Activated naive CD4-positive, alpha-beta T cell treated with anti-CD3 and anti-CD28 coated beads, Interleukin-2, amount 50 U/mL, for 16 hours (primary cell): ENCODE measurements at places on chromosomes 6 and 20.

DNA sequence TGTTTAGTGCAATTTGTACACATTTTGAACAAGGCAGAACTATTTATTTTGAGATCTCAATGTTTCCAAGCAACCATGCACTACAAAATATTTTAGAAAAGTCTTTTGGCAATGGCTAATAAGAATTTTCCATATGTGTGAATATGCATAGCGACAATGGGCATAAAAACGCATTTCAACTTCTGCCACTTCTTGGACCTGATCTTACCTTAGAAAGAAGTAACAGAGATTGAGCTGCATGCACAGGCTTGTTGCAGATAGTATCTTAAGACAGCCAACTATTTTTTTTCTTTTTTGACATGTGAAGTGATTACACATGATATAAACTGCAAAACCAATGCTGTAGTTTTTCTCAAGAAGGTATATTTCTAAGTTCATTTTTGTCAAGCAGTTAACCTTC, 210.4 kb upstream of the PHACTR1 start:
- DNase-seq = no peak

DNA sequence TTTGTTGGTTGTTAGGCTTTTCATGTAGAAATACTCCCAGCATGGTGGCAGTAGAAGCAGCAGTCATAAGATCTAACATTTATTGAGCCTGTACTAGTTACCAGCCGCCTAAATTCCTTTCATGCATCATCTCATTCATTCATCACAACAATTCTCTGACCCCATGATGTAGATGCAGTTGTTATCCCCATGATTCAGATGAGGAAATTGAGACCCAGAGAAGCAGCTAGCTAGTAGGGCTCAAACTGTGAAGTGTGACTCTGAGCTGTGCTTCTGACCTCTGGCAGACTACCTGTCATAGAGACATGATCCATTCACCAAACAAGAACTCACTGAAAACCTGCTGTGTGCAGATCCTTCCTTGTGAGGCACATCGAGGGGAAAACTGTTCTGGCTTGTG, 16.9 kb downstream of the RREB1 start:
- no peak for DNase-seq

- no peak for DNase-seq
Measured at GRCh38 chr6:142605922-142606485, 304.2 kb downstream of the ADGRG6 start.

DNA sequence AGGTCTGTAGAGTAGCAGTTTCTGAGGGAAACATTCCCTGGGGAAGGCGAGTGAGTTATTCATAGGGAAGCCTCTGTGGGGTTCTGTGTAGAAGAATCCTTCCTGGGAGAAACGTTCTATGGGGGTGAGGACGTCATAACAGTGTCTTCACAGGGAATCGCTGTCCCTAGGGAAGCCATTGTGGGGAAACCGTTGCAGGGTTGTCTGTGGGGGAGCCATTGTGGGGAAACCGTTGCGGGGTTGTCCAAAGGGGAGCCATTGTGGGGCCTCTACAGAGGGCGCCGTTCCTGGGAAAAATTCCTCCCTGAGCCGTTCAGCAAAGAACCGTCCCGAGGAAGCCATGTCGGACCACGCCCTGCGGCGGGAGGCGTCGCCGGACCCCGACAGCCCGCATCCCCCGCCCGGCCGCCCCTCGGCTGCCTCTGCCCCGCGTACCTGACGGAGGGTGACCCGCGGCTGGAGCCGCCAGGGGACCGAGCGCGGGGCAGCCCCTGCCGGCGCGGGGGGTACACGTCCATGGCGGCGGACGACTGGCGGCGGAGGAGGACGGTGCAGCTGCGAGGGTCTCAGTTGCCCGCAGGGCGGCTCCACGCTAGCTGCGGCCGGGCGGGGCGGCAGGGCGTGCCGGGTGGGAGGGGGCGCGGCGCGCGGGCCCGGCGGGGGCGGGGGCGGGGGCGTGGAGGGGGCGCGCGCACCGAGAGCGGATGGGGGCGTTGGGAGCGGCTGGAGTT, at the start of gene DNAAF9:
DNAAF9 (minus strand) TSS at position 630 of the 731 bp plus-strand sequence; CDS start at position 518, 112 bp downstream.
- DNase-seq = peak; percentile 62

GRCh38 chr6:44053106-44053756, 74.0 kb downstream of the MRPL14 start:
- no peak for DNase-seq

DNA sequence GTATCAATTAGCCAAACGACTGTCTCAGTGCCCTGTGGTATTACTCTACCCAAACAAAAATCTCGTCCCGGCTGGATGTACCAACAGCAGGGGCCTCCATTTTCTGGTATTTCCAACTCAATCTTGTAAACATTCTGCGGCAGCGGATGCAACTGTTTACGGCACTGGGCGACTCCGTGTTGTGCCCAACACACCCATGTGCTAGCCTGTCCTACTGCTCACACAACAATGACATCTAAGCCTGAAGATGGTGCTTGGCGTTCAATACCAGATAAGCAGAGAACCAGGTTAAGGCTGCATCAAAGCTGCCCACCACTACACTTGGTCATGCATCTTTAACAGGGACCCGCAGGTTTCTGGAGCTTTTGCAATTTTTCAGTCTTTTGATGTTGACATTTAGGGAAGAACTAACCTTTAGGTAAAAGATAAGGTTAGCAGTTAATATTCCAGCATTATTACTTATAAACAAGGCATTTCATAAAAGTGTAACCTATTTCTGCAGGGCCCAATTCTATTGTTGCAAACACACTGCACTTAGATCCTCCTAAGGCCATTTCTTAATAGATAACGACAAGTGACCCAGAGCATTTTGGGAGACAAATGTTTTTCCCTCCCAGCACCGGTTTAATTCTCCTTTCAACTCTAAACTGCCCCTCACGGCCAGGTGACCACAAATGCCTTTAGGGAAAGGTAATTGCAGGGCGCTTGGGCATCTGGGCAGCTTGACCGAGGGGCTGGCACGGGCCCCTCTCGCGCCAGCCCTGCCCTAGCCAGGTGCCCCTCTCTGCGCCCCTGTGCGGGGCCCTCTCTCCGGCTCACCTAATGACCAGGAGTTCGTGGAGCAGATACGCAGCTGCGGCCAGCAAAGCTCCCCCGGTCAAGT, 945 bp downstream of the FAXC start:
- no peak for DNase-seq

- DNase-seq = no peak
Measured at GRCh38 chr6:45676380-45676779, 298.6 kb upstream of the SUPT3H start.

DNA sequence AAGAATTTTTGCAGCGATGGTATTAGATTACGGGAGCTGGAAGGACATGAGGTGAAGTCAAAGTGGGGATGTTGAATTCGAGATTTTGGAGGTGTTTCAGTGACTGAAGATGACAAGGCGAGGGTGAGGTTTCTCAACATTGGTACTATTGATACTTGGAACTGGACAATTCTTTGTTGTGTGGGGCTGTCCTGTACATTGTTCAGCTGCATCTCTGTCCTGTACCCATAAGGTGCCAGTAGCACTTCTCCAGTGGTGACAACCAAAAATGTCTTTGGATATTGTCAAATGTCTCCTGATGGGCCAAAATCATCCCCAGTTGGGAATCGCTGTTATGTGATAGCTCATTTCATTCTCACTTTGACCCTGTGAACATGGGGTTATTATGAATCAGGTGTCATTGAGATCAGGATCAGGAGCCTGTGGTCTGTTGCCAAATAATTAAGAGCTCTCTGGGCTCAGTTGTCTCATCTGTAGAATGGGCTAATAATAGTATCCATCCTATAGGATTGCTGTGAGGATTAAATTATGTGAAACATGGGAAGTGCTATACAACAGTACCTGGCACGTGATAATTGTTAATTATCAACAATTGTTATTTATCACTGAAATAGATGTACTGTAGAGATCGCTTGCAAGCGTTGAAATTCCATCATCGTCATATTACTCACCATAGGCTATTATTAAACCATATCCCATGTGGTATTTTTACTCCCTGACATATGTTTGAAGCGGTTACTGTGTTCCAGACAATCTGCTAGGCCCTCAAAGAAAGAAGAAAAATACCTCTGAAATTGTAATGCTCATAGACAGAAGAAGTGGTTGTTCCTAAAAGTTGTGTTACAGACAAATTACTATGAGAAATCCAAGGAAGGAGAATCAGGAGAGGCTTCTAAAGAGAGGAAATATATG, 48.5 kb upstream of the TTPAL start:
- no peak for DNase-seq

GRCh38 chr6:29770306-29770705, 47.1 kb downstream of the HLA-F start:
- DNase-seq = no peak
